Activated T-cell treated with anti-CD3 and anti-CD28 coated beads, Interleukin-2, amount 50 U/mL, for 72 hours (primary cell): ENCODE measurements at places on chromosomes 13 and 19. TPM values are rescaled to one million over a fixed set of nuclear protein-coding genes. Genes with fewer than 3 reads are reported as not detected.

DNA sequence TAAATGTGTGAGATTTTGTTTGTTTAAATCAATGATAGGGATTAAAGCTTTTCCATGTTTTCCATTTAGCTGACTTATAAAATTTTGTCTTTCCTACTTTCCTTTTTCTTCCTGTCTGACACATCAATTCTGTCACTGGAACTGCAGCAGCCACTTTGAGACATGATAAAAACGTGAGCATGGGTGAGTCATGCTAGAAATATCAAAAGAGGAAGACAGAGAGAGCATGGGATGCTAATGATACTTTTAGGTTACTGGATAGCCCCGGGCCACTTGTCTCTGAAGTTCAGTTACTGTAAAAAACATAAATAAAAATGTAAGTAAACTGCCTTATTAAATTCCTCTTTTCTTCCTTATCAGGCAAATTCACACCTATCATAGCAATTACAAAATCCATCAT lies 1332.0 kb upstream of the PCDH20 start:
- no peak for DNase-seq
- H3K27me3 ChIP-seq, result no peaks in the 10 kb centered on the region
- no peak overlapping the region for H3K4me3 ChIP-seq
- H3K36me3 ChIP-seq, result no peaks in the 10 kb centered on the region

Gene ACP7
- total RNA-seq, result not detected

- H3K27me3 ChIP-seq, result no peaks in the 10 kb centered on the region
- peaks cover 3% of the 10 kb centered on the region for H3K36me3 ChIP-seq
- H3K4me3 ChIP-seq, result no peak overlapping the region
Measured at GRCh38 chr19:6276447-6276846, 3.3 kb downstream of the MLLT1 start.

DNA sequence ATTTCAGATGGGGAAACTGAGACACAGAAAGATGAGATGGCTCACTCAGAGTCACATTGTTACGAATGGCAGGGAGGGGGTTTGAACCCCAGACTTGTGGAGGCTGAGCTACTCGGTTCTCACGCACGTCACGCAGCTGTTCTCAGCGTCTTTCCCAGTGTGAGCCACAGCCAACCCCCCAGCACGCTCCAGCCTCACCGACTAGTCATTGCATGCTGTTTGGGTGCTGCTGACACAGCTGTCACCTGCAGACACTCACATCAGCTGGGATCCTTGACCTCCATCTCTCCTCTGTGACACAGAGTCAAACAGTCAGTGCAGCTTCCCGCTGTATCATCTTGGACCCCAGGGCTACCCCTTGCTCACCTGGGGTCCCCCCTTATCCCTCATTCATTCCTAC lies 2.4 kb upstream of the NCAN start:
- no peaks in the 10 kb centered on the region for H3K36me3 ChIP-seq
- peaks cover 28% of the 10 kb centered on the region for H3K4me1 ChIP-seq
- no peak overlapping the region for H3K27ac ChIP-seq
- DNase-seq, result no peak
- peaks cover 38% of the 10 kb centered on the region for H3K27me3 ChIP-seq
- no peak overlapping the region for H3K4me3 ChIP-seq

Gene KIR2DL4
- 0.60 TPM for total RNA-seq

DNA sequence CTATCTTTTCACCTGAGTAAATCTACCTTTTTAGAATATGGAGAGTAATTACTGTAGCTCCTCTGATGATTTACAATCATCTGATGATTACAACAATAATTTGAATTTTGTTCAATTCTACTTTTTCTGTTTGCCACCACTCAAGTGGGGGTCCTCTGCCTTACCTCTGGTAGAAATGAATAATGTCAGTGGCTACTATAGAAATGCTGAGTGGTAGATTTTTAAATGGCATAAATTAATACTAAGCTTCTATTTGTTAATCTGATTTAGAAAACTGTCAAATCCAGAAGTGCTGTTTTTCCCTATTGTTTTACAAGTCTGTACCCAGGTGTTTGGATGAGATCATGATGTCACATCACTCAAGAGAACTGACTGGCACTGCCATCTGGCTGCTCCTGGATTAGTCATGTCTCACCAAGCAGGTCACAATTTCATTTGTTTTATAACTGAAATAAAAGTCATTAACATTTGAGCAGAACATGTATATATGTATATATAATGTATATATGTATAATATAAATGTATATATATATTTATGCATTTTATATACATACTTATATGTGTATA lies 494.8 kb downstream of the TBC1D4 start:
- no peaks in the 10 kb centered on the region for H3K4me1 ChIP-seq
- H3K27ac ChIP-seq, result no peak overlapping the region
- no peak for DNase-seq
- H3K36me3 ChIP-seq, result no peaks in the 10 kb centered on the region
- no peak overlapping the region for H3K4me3 ChIP-seq

- peaks cover 14% of the 10 kb centered on the region for H3K4me1 ChIP-seq
- H3K4me3 ChIP-seq, result no peak overlapping the region
- no peak overlapping the region for H3K27ac ChIP-seq
- H3K36me3 ChIP-seq, result peaks cover 33% of the 10 kb centered on the region
Measured at GRCh38 chr19:9306443-9306842, 3.2 kb downstream of the ZNF699 start.

GRCh38 chr19:45528149-45528743 lies 21.0 kb downstream of the VASP start:
- H3K36me3 ChIP-seq, result peaks cover 9% of the 10 kb centered on the region
- peaks cover 8% of the 10 kb centered on the region for H3K27me3 ChIP-seq
- H3K4me1 ChIP-seq, result peaks cover 23% of the 10 kb centered on the region
- DNase-seq, result no peak

Gene TPRX1
- not detected for total RNA-seq

GRCh38 chr19:47445527-47445926 lies 26.2 kb downstream of the SLC8A2 start:
- peak overlapping the region; percentile 71 for H3K4me3 ChIP-seq
- peaks cover 2% of the 10 kb centered on the region for H3K36me3 ChIP-seq
- peaks cover 47% of the 10 kb centered on the region for H3K4me1 ChIP-seq
- no peak overlapping the region for H3K27ac ChIP-seq
- peaks cover 83% of the 10 kb centered on the region for H3K27me3 ChIP-seq
- DNase-seq, result no peak

Gene ERICH4
- total RNA-seq, result not detected

DNA sequence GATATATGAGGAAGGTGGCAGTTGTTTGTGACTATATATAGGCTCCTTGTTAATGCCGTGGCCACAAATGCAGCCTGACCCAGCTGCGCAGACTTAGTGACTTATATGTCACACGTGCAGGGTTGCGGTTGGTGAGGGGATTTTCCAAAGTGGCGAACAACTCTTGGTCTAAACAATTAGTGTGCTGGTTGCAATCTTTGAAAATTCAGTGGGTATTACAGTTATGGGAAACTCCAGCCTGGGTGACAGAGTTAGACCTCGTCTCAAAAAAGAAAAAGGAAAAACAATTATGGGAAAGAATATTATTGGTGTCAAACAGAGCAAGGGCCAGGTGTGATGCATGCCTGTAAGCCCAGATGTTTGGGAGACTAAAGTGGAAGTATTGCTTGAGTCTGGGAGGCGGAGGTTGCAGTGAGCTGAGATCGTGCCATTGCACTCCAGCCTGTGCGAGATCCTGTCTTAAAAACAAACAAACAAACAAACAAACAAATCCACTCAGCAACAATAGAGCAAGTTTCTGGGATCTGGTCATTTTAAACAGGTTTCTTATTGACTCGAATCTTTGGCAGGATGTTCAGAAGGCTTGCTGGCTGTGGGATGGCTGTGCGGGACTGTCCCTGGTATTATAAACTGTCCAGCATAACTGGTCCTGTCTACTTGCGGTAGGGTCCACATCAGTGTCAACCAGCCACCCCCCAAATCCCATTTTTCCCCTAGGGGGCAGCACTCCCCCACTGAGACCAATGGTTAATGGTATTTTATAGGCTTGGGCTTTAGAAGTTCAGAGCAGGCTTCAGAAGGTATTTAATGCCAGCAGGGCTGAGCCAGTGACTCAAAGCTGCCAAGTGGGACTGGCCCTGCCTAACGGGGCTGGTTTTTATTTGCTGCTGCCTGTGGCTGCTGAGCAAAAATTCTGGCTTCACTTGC lies 15.4 kb downstream of the RELB start:
- H3K27ac ChIP-seq, result peak overlapping the region; percentile 66
- no peaks in the 10 kb centered on the region for H3K27me3 ChIP-seq
- peak; percentile 68 for DNase-seq

Gene AMER2
- total RNA-seq, result 0.02 TPM

Gene CYP2A6
- total RNA-seq, result not detected

Gene ZNF541
- total RNA-seq, result 0.96 TPM

Gene KASH5
- 3.0 TPM for total RNA-seq

Gene SLC5A5
- 2.0 TPM for total RNA-seq

Gene CEACAM19
- 4.3 TPM for total RNA-seq

- H3K4me3 ChIP-seq, result peak overlapping the region; percentile 14
- H3K27ac ChIP-seq, result no peak overlapping the region
- no peak for DNase-seq
- peaks cover 28% of the 10 kb centered on the region for H3K4me1 ChIP-seq
- H3K36me3 ChIP-seq, result no peaks in the 10 kb centered on the region
Measured at GRCh38 chr19:13797870-13798269, 2.6 kb downstream of the ZSWIM4 start.

GRCh38 chr19:16200038-16201010 lies 2.6 kb downstream of the AP1M1 start:
- peaks cover 56% of the 10 kb centered on the region for H3K4me1 ChIP-seq
- peak overlapping the region; percentile 10 for H3K27ac ChIP-seq
- H3K4me3 ChIP-seq, result peak overlapping the region; percentile 65
- no peaks in the 10 kb centered on the region for H3K27me3 ChIP-seq
- peaks cover 12% of the 10 kb centered on the region for H3K36me3 ChIP-seq

Gene CBLC
- not detected for total RNA-seq

Gene ZNF208
- total RNA-seq, result 0.70 TPM

DNA sequence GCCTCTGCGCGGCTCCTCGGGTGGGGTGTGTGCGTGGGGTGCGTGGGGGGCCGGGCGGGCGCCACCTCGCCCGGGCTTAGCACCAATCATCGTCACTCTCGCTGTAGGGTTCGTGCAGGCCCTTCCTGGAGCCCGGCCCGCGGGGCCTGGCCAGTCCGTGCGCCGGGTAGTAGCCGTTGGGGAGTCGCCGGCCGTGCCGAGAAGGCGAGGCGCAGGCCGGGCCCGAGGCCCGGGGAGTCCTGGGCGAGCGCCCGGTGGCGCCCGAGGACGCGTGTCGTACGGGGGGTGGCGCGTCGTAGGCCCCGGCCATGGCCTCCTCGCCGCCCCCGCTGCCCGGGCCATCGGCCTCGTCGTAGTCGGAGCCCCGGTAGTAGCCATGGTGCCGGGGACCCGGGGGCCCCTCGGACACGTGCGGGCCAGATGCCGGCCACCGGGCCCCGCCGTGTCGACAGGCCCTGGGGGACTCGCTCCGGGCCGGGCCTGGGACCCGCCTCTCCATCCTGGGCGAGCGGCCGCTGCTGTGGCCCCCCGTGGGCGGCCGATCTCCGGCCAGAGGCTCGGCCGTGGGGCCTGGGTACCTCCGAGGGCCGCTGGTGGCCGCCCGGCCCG lies 57.1 kb downstream of the IER2 start:
- no peak for DNase-seq
- H3K27me3 ChIP-seq, result no peaks in the 10 kb centered on the region
- no peak overlapping the region for H3K4me3 ChIP-seq
- H3K36me3 ChIP-seq, result no peaks in the 10 kb centered on the region
- H3K4me1 ChIP-seq, result peaks cover 33% of the 10 kb centered on the region

Gene NLRP11
- not detected for total RNA-seq

DNA sequence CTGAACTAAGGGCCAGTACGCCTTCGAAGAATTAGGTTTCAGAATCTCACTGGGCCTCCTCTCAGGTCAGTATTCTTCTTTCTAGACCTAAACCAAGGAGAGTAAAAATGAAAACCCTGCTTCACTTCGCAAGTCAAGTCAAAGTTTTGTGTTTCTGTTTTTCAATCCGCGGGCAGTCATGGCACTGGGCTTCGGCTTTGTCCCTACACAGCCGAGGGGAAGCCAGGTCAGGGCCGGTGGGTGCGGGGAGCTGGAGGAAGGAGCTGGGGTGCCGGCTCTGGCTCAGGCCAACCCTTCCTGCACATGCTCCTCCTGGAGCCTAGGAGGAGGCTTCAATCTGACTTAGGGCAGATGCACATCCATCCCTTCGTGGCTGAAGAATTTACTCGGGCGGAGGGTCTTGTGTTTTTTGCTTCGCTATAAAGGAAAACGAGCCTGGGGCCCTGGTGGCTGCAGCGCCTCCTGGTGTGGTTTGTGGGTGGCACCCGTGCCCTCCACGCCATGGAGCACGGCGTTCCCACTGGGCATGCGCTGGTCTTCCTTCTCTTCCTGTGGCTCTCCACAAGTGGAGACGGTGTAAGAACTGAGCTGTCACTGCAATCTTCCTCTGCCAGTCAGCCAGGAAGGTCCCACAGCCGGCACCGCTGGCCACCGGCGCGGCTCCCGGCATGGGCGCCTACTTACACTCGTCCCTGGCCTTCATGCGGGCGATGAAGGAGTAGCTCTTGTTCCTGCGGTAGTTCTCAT lies 22.5 kb downstream of the C19orf44 start:
- no peak overlapping the region for H3K27ac ChIP-seq
- H3K27me3 ChIP-seq, result no peaks in the 10 kb centered on the region
- no peak overlapping the region for H3K4me3 ChIP-seq
- H3K4me1 ChIP-seq, result no peaks in the 10 kb centered on the region
- H3K36me3 ChIP-seq, result peaks cover 5% of the 10 kb centered on the region
- no peak for DNase-seq

GRCh38 chr13:33763021-33763420 lies 54.9 kb upstream of the RFC3 start:
- H3K27ac ChIP-seq, result no peak overlapping the region
- H3K4me1 ChIP-seq, result no peaks in the 10 kb centered on the region
- DNase-seq, result no peak
- H3K27me3 ChIP-seq, result peaks cover 11% of the 10 kb centered on the region
- no peaks in the 10 kb centered on the region for H3K36me3 ChIP-seq

GRCh38 chr19:4402171-4403004 lies at the start of gene CHAF1A:
Gene CHAF1A, plus strand, starts transcription at chr19:4402640. Its CDS starts 123 bp downstream, at chr19:4402763.
- peak within 1 kb of the TSS; percentile 87 for H3K4me3 ChIP-seq
- H3K27me3 ChIP-seq, result no peaks in the 10 kb centered on the region
- peak; percentile 99 for DNase-seq
- H3K27ac ChIP-seq, result peak within 1 kb of the TSS; percentile 90
- peaks cover 8% of the 10 kb centered on the region for H3K36me3 ChIP-seq

Gene APOC4
- not detected for total RNA-seq
